NCI-H1694 treated with DMSO at 0.1 percent for 48 hours (cell line): ENCODE measurements at places on chromosomes 7 and 10.

GRCh38 chr10:132347211-132347930 lies 15.4 kb downstream of the LRRC27 start:
- no peak for DNase-seq

GRCh38 chr7:105945848-105946247 lies 17.2 kb upstream of the CDHR3 start:
- no peak for DNase-seq

DNA sequence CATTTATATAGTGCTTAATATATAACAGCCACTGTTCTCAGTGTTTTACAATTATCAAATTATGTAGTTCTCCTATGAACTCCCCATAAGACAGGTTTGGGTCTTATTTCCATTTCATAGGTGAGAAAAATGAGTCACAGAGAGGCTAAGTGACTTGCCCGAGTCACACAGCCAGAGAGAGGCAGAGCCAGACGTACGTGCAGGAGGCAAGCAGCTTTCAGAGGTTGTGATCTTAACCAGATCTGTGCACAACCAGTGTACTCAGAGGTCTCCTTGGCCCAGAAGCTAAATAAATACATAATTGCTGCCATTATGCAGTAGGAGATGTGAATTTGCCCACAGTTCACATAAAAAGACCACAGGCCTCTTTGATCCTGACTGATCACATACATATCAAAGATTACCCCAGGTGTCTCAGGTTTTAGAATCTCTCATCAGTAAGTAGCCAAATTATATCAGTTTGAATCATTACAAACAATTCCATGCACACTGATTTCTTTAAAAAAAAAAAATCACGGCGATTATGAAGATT lies 304.7 kb upstream of the AOAH start:
- DNase-seq: no peak

- DNase-seq: no peak
Measured at GRCh38 chr10:104622598-104623209, 18.4 kb upstream of the SORCS3 start.

- DNase-seq: no peak
Measured at GRCh38 chr10:133257489-133258065, 19.1 kb downstream of the ADAM8 start.

- no peak for DNase-seq
Measured at GRCh38 chr10:113329121-113329596, 223.7 kb upstream of the HABP2 start.

GRCh38 chr7:31261341-31261740 lies 79.2 kb downstream of the NEUROD6 start:
- no peak for DNase-seq

GRCh38 chr7:45237788-45238461 lies 80.3 kb downstream of the RAMP3 start:
- DNase-seq: no peak

- DNase-seq: no peak
Measured at GRCh38 chr10:120005207-120006201, 113.0 kb downstream of the SEC23IP start.

DNA sequence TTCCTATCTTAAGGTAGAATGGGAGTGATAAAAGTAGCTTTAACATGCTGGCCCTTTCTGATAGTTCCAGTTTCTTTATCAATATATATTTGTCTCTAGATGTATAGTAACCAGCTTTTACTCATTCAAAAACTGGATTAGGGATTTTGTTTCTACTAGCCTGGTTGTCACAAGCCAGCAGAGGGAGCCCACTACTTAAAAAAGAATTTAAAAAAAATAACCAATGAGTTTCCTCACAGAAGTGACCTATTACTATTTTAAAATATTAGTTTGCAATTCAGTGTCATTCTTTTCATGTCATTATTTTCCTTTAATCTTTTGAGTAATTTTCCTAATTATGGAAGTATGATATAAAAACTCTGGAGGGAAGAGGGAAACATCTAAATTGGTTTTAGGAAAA lies 142.1 kb downstream of the PHTF2 start:
- DNase-seq: peak; percentile 54

- DNase-seq: no peak
Measured at GRCh38 chr10:123553810-123554430, 112.2 kb upstream of the GPR26 start.

GRCh38 chr7:150357771-150358427 lies 10.7 kb upstream of the REPIN1 start:
- peak; percentile 83 for DNase-seq

DNA sequence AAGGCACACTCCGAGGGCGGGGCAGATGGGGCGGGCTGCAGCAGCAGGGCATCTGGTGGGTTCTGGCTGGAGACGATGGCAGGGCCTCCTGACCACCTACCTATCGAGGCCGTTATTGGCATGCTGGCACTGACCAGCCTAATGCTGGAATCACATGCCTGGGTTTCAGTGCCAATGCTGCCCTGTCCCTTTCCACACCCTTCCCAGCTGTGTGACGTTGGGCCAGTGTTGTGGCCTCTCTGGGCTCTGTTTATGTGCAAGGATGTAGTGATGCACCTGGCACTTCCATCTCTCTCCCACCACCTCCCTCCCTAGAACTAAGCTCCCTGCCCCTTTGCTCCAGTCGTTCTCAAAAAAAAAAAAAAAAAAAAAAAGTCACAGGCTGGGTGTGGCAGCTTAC lies 132.9 kb downstream of the ZMIZ1 start:
- DNase-seq: no peak

DNA sequence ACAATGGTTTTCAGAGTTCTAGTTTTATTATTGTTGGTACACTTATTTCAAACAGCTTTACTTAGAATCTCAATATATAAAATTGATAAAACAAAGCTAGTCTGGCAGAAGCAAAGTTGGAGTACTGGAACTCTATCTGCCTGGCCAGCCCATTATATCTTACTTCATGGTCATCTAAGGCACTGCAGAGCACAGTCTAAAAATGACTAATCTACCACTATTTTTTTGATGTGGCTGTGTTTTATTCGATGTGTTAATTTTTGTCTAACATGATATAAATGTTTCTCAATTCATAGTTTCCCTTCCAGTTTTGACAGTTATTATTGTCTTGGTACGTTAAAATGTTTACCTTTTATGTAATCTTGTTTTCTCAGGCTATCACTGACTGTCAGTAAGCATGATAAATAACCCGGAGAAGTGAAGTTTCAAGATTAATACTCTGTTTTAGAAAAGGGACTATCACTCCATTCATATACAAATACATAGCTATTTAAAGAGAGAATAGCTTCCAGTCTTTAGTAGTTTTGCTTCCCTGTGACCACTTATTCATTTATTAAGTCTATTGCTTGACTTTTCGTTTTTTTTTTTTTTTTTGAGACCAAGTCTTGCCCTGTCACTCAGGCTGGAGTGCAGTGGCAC lies 60.6 kb upstream of the CSTF2T start:
- no peak for DNase-seq

- DNase-seq: no peak
Measured at GRCh38 chr10:71713135-71714030, 6.2 kb downstream of the C10orf105 start.

DNA sequence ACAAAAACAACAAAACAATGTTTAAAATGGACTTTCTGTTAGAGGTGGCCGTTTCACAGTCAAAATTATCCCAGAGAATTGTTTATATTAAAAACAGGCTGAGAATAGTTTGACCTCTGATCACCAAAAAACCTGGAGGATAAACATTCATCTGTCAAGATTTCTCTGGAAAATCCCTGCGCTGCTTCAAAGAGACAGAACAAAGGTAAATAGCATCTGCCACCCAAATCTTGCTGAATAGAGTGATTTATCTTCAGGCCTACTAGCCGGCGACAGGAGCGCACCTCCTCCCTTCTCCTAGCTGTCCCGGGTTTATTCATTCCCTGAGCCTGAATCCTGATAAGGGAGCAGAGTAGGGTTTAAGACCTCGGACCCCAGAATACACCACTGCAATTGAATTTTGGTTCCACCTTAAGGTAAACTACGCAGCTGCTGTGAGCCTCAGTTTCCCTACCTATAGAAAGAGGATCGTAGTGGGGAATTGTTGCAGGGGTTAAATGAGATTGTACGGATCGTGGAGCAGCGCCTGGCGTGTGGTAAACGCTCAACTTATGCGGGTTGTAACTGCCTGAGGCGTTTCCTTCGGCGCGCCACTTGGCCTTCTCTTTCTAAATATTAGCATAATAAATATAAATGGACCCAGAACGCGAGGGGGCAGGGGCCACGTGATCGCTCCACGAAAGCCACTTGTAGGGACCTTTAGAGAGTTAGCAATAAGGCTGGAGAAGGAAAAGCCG lies 498 bp upstream of the ST7 start:
- DNase-seq: peak; percentile 61

DNA sequence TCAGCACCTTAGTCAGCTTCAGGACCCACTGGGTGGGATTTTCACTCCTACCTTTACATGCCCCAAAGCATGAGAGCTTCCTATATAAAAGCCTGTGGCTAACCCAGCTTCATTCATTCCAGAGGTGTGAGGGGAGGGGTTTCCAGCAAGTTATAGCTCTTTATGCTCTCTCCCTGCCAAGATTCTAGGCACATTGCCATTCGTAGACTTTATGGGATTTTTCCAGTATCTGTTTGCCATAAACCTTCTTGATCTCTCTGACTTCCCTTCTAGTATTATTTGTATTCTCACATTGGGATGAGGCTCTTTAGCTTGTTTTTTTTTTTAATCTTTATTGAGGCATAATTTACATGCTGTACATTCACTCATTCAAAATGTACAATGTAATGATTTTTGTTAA lies 67.5 kb downstream of the POU6F2 start:
- DNase-seq: no peak

GRCh38 chr7:146331369-146331768 lies 214.8 kb downstream of the CNTNAP2 start:
- DNase-seq: no peak

- DNase-seq: no peak
Measured at GRCh38 chr7:68730964-68731363, 867.3 kb upstream of the AUTS2 start.

- no peak for DNase-seq
Measured at GRCh38 chr10:126849646-126850045, 55.6 kb upstream of the DOCK1 start.

- DNase-seq: no peak
Measured at GRCh38 chr10:84798312-84798711, 469.9 kb downstream of the CCSER2 start.

- no peak for DNase-seq
Measured at GRCh38 chr7:116776610-116777289, 85.6 kb upstream of the CAPZA2 start.

GRCh38 chr7:31741852-31742251 lies 54.8 kb downstream of the PPP1R17 start:
- DNase-seq: no peak

GRCh38 chr7:133742709-133743538 lies 384.2 kb upstream of the LRGUK start:
- DNase-seq: peak; percentile 17

DNA sequence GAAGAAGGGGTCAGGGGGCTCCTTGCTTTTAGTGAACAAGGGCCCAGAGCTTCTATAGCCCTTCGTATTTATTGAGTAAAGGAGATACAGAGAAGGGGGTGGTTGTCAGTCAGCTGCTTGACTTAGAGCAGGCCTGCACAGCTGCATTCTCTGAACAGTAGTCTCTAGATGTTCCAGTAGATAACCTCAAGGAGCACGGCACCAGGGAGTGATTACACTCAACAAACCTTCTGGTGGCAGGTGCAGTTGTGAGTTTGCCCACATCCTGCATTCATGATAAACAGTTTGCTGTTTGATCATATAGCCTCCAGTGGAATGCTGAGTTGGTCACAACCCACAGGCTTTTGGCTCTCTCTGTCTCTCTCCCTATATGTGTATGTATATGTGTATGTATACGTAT lies 70.0 kb upstream of the GJD4 start:
- DNase-seq: no peak

DNA sequence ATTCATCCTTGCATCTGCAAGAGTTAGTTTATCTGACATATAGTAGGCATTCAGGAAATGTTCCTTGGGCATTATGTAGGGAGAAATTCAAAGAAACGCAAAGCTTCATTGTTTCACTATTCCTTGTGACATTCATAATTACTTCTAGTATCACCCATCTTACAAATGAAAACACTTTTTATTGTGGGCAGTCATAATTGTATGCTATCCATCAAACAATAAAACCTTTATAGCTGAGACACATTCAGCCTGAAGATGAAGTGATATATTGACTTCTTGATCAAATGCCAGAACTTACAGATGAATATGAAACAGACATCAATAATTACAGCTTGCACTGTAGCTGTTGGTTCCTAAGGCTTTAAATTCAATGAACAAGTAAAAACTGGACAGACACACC lies 36.4 kb downstream of the FAM204A start:
- no peak for DNase-seq

DNA sequence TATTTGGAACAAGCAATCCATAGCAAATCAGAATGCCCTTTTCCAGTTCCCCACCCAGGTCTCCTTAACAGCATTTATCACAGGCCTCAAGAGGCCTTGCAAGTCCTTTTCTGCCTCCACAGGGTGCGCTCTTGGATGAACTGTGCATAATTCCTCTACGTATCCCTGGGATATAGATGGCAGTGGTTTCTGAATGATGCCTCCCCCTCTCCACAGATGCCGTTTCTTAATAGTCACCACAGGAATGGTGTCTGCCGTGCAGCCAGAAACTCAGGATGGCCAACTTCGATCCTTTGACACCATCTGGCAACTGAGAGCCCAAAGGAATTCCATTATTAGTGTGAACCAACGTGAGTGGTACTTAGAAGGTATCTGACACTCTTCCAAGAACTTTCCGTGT lies 43.1 kb downstream of the JAZF1 start:
- no peak for DNase-seq

- no peak for DNase-seq
Measured at GRCh38 chr7:85095366-85095765, 91.5 kb downstream of the SEMA3D start.

- no peak for DNase-seq
Measured at GRCh38 chr7:112207765-112208164, 1.3 kb downstream of the ZNF277 start.

DNA sequence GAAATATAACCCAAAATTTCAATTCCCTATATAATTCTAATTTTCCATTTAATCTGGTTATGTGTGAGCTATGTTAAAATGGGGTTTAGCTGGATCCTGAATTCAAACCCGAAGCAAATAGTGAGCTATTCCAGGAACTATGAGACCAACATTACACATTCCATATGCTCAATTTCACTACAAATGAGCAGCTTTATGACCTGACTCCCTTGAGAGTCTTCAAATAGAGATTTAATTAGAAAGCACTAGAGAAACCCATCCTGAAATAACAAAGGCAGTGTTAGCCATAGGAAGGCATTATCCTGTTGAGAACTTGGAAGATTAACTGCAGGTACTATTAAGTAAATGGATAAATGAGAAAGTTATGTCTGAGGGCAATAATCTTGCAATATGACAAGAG lies 890.0 kb downstream of the GRM8 start:
- no peak for DNase-seq

DNA sequence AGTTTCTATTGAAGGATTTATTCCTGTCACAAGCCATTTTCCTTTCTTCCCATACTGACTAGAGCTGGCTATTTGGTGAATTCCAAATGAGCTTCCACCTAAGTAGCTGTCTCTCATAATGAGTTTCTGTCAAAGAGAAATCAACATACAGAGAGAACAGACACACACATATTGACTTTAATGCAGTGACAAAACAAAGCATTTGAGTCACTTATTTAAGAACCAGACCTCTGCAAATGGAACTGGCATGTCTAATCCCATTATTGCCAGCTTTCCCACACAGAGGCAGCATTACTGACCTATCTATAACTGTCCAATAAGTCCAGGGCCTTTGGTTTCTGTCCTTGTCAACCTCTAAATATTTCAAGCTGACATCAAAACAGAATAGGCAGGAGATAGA lies 179.3 kb upstream of the CSTF2T start:
- DNase-seq: no peak
